Left kidney (tissue), 8 donors: ENCODE measurements at places on chromosomes 2 and 18. TPM values are rescaled to one million over a fixed set of nuclear protein-coding genes. Genes with fewer than 3 reads are reported as not detected.

Gene PLEK
- 4.7 TPM for polyA plus RNA-seq

Gene SLC5A7
- 1.3 TPM for polyA plus RNA-seq

Gene SERPINE2
- polyA plus RNA-seq, result 112 TPM

Gene ACKR3
- polyA plus RNA-seq, result 53.2 TPM

Gene GRP
- 0.50 TPM for polyA plus RNA-seq

Gene PJVK
- polyA plus RNA-seq, result 19.3 TPM

Gene NTSR2
- not detected for polyA plus RNA-seq
